CD4-positive, alpha-beta T cell treated with Interleukin-12 subunit alpha and Interleukin-12 subunit beta, for 1 hour (primary cell): ENCODE measurements at places on chromosomes 13 and 19.

DNA sequence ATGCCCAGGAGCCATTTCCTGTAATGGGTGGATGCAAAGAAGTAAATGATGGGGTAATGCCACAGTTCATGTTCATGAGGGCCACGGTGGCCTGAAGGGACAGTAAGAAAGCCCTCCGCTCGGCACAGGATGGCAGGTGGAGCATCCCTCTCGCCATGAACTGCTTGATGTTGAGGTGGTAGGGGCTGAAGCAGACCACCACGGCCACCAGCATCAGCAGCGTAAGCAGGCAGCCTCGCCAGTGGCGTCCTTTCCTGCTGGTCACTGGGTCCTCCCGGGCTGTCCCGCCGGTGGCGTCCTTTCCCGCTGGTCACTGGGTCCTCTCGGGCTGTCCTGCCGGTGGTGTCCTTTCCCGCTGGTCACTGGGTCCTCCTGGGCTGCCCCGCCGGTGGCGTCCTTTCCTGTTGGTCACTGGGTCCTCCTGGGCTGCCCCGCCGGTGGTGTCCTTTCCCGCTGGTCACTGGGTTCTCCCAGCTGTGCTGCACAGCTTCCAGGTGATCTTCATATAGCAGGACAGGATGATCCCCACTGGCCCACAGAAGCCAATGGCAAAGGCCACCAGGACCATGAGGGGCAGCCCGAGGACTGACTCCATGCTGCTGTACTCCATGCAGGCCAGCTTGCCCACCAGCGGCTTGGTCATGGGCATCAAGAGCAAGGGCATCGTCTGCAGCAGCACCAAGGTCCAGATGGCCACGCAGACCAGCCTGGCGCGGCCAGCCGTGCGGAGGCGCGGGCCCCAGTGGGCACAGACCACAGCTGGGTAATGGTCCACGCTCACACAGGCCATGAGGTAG, 93.2 kb upstream of the TM9SF2 start:
- no peak for DNase-seq

DNA sequence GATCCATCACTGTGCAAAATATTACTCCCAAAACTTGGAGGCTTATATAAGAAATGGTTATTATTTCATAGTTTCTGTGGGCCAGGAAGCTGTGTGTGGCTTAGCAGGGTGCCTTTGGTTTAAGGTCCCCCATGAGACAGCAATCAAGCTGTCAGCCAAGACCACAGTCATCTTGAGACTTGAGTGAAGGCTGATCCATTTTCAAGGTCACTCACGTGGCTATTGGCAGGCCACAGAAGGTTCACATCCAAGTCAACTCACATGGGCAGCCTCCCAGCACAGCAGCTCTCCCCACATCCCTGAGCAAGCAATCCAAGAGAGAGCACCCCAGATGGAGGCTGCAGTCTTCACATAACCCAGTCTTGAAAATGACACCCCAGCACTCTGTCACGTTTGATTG, 537.4 kb downstream of the MYO16 start:
- no peak for DNase-seq

GRCh38 chr19:7575434-7576040, 20.1 kb upstream of the CAMSAP3 start:
- DNase-seq, result no peak

GRCh38 chr19:1446713-1447481, 3.0 kb upstream of the APC2 start:
- peak; percentile 34 for DNase-seq

- peak; percentile 1 for DNase-seq
These were observed 169.3 kb downstream of the COL4A1 start for GRCh38 chr13:110137680-110138009.

GRCh38 chr13:34153428-34154180, 335.7 kb downstream of the RFC3 start:
- DNase-seq, result no peak

- DNase-seq, result no peak
These were observed 131.5 kb upstream of the USP29 start for GRCh38 chr19:56988299-56988698.

GRCh38 chr19:36605101-36605876, at the start of gene ZNF382:
TSS of gene ZNF382 (plus strand) at chr19:36605313. CDS start at chr19:36609915, 4,602 bp downstream.
- DNase-seq, result peak; percentile 89

DNA sequence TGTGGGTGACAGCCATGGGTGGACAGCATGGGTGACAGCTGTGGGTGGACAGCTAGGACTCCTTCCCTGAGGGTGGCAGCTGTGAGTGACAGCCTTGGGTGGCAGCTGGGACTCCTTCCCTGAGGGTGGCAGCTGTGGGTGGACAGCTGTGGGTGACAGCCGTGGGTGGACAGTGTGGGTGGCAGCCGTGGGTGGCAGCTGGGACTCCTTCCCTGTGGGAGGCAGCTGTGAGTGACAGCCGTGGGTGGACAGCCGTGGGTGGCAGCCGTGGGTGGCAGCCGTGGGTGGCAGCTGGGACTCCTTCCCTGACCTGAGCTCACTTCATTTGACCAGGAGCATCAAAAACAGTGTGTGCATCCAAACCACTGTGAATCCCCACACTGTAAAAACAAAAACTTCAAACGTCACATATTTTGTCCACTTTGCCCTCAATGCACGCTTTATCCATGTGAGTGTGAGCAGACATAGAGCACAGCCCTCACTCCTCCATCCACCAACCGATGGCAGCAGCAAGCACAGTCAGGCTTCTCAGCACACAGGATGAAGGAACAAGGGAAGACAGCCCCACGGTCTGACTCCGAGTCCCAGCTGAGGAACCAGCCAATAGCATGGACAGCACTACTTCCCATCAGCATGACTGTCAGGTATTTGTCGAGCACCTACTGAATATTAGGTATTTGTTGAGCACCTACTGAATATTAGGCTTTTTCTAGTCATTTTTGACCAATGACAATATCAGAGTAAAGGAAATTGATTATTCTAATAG, 1.6 kb upstream of the CFAP97D2 start:
- DNase-seq, result no peak

DNA sequence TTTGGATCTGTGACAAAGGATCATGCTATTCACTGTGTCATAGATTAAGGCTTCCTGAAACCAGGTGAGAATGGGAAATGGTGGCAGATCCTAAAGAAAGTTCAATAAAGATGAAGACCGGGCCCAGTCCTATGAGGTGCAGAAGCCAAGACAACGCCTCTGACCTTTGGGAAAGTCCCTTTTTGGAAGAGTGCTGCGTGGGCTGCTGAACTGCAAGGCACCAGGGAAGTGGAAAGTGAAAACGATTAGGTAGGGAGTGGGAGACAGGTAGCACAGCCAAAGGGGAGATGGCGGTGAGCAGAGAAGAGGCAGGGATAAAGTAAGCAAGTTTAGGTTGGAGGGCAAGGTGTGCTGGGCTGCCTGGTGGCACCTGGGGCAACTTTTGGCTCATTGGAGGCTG, 16.3 kb downstream of the MBNL2 start:
- no peak for DNase-seq

GRCh38 chr19:16623576-16623975, 4.4 kb downstream of the MED26 start:
- no peak for DNase-seq

DNA sequence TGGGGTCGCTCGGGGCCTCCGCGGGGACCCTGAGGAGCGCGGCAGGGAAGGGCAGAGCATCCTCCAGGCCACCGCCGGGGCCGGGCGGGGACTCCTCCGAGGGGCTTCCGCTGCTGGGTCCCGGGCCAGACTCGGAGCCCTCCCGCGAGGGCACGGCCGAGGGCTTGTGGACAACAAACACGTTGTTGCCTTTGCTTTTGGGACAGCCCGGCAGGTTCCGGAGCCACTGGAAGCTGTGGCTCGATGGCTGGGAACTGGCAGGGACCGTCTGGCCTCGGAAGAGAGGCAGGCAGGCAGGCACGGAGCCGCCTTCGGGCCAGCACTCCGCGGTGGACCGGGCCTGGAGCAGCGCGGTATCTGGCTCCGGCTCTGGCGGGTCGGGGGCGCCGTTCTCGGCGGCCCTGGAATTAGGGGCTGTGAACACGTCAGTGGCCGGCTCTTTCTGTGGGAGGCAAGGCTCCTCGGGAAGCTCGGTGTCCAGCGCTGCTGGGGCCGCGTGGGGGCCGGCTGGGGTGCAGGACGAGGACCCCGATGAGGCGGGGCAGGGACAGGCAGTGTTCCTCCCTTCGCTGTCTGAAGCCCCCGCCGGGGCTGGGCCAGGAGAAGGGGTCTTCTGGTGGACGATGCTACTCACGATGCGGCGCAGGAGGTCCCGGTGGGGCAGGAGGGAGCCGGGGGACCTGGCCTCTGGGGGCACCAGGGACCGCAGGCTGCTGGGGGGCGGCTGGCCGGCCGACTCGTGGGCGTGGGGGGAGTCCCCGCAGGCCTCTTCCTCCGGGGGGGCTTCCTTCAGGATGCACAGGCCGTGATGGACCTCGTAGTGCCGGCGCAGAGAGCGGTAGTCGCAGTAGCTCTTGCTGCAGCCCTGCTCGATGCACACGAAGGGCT, 27.6 kb downstream of the ZNF541 start:
- no peak for DNase-seq

DNA sequence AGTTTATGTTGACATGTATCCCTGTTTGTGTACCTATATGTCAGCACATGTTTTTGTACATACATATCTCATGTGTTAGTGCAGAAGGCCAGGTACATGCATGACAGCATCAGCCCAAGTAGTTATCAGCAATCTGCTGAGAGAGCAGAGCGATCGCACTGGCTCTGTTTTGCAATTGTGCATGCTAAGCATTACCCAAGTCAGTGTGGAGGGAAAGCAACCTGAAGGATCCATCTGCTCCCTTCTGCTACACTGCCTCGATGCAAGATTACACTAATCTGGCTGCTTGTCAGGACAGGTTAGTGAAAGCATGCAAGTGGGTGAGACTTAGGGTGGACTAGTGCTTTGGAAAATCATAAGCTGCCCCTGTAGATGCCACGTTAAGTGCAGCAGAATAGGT, 211.8 kb downstream of the PCCA start:
- DNase-seq, result no peak

DNA sequence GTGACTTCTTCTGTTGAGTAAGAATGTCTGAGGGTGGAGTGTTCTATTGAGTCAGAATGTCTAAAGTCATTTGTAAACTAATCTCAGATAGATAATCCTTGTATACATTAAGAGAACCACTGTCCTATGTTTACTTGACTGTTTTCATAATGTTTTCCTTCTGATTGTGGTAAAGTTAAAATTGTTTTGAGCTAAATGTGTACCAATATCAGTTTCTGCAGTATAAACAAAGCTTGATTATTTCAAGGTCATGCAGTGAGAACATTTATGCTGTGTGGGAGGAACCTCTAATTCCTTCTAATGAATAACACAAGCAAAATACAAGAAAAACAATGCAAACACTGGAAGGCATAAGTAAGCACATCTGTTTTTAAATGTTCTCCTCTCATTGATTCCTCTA, 434.6 kb downstream of the FGF14 start:
- no peak for DNase-seq

DNA sequence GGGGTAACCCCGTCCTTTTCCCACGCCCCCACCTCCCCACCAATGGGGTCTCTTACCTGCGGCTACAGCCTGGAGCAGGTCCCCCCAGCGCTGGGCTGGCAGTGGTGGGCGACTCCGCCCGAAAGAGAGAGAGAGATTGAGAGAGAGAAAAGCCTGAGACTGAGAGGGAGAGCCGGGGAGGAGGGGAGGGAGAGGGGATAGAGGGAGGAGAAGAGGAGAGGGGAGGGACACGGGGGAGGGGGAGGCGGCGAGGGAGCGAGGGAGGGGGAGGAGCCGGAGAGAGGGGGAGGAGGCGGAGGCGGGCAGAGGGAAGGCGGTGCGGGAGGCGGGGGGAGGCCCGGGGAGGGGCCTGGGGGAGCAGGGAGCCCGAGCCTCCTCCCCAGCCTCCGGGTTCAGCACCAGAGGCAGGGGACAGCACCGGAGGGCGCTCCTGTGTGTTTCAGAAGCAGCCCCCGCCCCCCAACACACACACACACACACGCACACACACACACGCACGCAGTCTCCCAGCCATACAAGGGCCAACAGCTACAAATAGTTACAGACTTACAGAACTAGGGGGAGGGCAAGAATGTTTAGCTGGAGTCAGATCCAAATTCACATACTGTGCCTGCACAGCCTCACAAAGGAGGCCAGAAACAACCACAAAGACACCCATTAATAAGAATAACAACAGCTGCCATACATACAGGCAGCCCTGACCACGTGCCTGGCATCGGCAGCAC, at the start of gene SLC8A2:
SLC8A2 (minus strand) TSS at position 161 of the 725 bp plus-strand sequence. CDS start 5,490 bp downstream, outside the sequence.
- DNase-seq, result peak; percentile 65
